Daoy (cell line): ENCODE measurements at places on chromosomes 2 and 18. TPM values are rescaled to one million over a fixed set of nuclear protein-coding genes. Genes with fewer than 3 reads are reported as not detected.

KCNS3 gene
- 6.2 and 9.7 TPM in 2 replicates for total RNA-seq

CCDC85A gene
- total RNA-seq, result 0.74 and 1.3 TPM in 2 replicates

CRIM1 gene
- total RNA-seq, result 81.5 and 95.4 TPM in 2 replicates

DSC2 gene
- total RNA-seq, result 2.8 and 4.3 TPM in 2 replicates

MMADHC gene
- 258 and 278 TPM in 2 replicates for total RNA-seq

XDH gene
- 0.18 and 0.97 TPM in 2 replicates for total RNA-seq
